ENCODE measurements at places on chromosomes 2 and 18.

DNA sequence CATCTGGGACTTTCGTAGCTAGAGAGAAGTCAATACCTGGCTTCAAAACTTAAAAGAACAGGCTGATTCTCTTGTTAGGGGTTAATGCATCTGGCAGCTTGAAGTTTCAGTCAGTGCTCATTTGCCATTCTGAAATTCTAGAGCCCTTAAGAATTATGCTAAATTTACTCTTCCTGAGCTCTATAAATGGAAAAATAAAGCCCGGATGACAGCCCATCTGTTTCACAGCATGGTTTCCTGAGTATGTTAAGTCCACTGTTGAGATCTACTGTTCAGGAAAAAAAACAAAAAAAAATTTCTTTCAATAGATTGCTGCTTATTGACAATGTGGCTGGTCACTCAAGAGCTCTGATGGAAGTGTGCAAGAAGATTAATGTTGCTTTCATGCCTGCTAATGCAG, 101.3 kb upstream of the RPE start:
- DNase-seq: no peak

GRCh38 chr2:234142530-234142929, 92.0 kb downstream of the SPP2 start:
- DNase-seq: peak; percentile 44

DNA sequence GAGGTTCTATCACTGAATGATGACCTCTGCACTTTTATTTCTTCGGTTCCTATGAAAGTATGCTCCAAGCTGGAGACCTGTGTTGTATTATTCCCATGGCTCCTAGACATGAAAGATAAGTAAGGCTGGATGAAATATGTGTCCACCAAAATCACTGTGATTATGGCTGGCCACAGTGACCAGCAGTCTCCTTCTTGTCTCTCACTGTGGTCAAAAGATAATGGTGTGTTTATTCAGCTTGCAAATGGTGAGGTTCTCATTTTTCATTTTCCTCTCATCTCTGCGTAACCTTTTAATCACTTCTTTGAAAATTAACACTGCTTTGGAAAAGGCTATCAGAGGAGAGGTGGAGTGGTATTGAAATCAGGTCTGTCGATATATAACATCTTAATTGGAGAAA, 107.8 kb upstream of the DAPL1 start:
- no peak for DNase-seq

- peak; percentile 79 for DNase-seq
Measured at GRCh38 chr2:43399515-43400264, 173.3 kb upstream of the ZFP36L2 start.

DNA sequence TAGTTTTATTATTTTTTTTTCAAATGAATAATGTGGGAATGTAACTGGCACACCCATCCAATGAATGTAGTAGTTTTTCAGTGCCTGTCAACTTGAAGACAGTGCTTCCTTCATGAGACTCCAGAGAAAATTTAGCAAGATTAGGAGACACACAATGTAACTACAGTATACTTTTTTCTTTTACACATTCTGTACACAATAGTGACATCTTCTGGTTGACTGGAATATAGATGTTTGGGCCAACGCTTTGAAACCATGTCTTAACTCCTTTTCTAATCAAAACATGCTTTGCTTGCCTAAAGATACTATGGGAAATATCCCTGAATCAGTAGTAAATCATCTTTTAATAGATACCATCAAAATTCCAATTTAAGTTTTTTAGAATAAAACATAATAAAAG, 229.5 kb upstream of the ZC3H15 start:
- peak; percentile 59 for DNase-seq

- DNase-seq: no peak
Measured at GRCh38 chr2:3606370-3607201, 11.7 kb downstream of the COLEC11 start.

Measured in fibroblast of skin of scalp (primary cell).